Progenitor cell of endocrine pancreas (in vitro differentiated cells): ENCODE measurements at places on chromosomes 3 and 15. TPM values are rescaled to one million over a fixed set of nuclear protein-coding genes. Genes with fewer than 3 reads are reported as not detected.

DNA sequence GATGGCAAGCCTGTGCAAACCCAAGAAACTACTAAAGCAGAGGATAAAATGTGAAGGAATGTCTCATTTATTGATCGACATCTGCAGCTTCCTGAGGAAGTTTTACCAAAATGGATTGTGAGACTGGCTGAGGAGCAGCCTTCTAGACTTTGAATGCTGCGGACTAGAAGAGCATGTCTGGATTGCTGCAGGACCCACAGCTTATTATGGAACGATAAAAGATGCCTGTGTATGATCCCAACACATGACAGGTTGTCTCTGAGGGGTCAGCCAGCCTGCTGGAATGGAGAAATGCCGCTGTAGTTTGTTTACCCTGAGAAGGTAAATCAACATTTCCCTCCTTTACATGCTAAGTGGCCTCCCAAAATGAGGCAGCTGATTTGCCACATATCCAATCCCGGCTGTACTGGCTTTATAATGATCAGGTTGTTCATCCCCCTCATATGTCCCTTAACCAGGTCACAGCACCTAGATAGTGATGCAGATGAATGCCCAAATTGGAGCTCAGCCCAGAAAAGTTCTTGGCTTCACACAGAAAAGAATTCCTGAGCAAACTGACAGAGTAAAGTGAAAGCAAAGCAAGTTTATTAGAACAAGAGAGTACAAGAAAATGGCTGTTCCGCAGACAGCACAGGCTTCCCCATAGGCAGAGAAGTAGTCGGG lies 63.9 kb downstream of the IL12A start:
- no peak for DNase-seq

Gene FAM3D
- total RNA-seq = not detected in 2 replicates

DNA sequence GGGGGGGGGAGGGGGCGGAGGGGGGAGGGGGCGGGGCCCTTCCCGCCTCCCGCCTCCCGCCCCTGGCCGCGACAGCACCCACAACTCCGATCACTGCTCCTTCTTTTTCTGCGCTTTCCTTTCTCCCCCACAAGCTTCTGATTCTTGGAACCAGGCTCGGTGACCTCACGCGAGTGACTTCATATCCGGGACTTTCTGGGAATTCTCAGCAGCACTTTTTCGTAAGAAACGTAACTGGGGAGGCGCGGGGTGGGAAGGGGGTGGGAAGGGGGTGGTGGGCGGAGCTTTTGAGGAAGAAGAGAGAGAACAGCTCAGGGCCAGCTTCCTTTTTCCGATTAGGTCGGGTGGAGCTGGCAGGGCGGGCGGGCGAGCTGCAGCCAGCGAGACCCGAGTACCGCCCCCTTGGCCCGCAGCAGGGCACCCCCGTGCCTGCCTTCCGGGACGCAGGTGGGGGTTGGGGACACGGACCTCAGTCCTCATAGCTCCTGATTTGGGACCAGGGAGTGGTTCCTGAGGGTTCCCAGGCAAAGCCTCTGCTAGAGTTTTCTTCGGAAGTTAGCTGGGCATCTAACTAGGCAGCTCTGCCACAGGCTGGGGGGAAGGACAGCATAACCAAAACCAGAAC lies 14.6 kb downstream of the XIRP1 start:
- DNase-seq = peak; percentile 33

GRCh38 chr15:56813995-56814394 lies 80.7 kb upstream of the ZNF280D start:
- DNase-seq = no peak

Gene CPN2
- total RNA-seq = not detected in 2 replicates

- DNase-seq = no peak
These were observed 32.7 kb downstream of the TNK2 start for GRCh38 chr3:195875482-195876236.

- no peak for DNase-seq
These were observed 209.5 kb upstream of the TRIM42 start for GRCh38 chr3:140468407-140468806.

Gene CPB1
- total RNA-seq = not detected in 2 replicates

Gene SLC22A14
- 0.18 and 0.72 TPM in 2 replicates for total RNA-seq
